Renal pelvis (tissue), 12 donors: ENCODE measurements at places on chromosomes 7 and 10. TPM values are rescaled to one million over a fixed set of nuclear protein-coding genes. Genes with fewer than 3 reads are reported as not detected.

GRCh38 chr10:26962835-26963234 is 102.1 kb upstream of the ABI1 start:
- DNase-seq: no peak

DNA sequence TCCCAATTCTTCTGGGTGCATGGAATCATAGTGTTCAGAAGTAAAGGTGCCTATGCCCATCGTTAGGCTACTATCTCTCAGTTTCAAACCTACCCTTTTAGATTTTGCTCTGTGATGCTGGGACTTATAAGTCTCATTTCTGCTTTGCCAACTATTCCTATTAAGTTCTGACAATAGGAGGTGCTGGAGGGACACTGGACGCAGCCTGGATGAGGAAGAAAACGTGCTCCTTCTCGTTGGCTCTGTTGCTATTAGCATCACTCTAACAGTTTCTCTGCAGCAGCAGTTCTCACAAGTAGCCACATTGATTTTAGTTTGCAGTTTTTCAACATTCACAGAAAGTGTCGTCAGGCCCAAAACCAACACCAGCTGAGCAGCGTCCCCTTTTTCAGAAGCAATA is 72.4 kb downstream of the ABCC2 start:
- peak; percentile 61 for DNase-seq

LRRTM3 gene
- 3.5 TPM for polyA plus RNA-seq

DNA sequence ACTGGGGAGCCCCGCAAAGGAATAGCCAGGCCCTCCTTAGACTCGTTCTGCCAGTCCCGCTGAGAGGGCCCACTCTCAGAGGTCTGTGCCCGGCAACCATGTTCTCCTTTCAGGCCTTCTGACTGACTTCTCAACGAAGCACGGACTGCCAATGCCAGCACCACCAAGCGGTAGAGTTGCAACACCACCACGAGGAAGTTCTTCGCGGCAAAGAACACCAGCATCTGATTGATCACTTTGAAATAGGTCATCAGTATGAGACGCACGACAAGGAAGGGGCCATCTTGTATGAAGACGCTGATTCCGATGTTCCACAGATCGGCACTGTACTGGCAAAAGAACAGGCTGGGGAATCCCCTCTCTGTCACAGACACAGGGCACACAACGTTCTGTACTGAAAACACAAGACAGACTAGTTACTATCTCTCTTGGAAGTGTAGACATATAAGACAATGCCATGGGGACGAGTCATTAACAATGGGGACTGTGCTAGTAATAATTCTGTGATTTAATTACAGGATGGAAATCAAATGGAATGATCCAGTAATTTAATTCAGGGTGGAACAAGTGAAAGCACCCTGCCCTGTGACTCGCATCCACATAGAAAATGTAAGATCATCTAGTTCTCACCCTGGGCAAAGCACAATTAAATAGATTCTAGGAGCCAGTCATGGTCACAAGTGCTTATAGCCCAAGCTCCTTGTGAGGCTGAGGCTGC is 42.7 kb downstream of the TMEM26 start:
- no peak for DNase-seq

DNA sequence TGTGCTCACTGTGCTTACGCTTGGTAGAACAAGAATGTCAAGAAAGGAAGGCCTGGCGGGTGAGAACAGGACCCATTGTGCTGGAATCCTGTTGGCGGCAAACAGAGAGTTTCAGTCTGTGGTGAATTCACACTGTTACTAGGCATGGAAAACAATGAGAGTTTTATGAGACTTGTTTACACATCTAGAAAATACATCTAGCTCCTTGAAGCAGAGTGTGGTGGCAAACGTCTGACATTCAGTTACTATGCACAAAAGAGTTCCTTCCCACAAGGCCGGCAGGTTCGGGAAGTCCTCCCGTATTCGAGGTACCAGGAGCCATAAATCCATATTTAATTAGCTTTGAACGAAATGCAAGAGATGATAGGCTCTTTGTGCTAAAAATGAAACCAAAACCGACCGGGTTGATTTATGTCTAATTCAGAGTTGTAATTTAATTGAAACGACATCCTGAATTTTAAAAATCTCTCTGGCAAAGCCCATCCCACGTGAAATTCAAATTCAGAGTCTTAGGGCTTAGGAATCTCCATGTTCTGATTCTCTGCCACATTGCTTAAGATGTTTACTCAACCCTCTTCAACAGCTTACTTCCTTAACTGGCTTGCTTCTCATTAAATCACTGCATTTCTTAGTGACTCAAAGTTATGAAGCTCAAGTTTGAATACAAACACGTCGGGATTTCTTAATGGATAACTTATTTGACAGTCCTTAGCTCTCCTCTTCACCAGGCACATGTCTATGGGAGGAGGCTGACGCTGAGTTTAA is 299.9 kb upstream of the PITRM1 start:
- DNase-seq: no peak

DNA sequence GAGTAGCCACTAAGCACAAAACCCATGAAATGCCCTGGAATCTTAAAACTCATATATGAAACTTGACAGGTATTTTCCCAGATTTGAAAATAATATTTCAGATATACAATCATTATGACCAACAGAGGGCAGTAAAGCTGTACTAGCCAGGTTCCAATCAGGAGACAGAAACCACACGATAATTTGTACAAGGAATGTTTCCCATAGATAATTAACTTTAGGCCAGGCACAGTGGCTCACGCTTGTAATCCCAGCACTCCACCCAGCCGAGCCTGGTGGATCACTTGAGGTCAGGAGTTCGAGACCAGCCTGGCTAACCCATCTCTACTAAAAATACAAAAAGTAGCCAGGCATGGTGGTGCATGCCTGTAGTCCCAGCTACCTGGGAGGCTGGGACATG is 31.0 kb upstream of the NUB1 start:
- DNase-seq: no peak

DNA sequence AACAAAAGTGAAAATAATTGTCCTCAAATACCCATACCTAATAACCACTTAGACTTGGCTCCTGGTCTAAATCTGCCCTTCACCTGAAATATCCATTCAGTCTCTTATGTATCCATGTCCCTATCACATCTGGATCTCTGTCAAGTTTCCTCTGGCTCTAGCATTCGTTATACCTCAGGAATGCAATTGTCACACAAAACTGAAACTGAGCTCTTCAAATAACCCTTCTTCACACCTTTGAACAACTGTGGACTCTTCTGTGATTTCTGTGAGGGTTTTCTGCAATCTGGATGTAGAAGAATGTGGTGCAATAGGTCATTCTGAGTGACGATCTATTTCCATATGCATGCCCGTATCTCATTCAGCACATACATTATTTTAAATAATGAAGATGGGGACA is 53.5 kb upstream of the FGL2 start:
- no peak for DNase-seq

DNA sequence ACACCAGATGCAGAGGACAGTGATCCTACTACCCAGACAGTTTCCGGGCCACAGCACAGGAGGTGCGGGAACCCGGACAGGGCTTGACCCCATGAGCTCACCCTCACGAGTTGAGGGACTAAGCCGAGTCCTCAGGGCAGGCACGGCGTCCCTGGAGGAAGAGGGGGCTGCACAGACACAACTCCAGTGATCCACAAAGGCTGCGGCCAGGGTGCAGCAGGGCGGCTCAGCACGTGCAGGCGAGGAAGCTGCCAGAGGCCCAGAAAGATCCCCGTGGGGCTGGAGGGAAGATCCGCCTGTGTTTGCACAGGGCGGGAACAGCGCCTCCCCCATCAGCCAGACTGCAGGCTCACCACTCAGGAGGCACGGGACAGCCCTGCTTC is 45.9 kb upstream of the TMEM72 start:
- DNase-seq: no peak

AKR1C2 gene
- polyA plus RNA-seq: 7.9 TPM

- no peak for DNase-seq
Observed at GRCh38 chr7:51590746-51591145, 274.1 kb upstream of the COBL start.

GRCh38 chr7:44712012-44712411 is 36.6 kb upstream of the ZMIZ2 start:
- DNase-seq: no peak

TUBAL3 gene
- polyA plus RNA-seq: 0.07 TPM
